ENCODE measurements at places on chromosomes 13 and 19.

DNA sequence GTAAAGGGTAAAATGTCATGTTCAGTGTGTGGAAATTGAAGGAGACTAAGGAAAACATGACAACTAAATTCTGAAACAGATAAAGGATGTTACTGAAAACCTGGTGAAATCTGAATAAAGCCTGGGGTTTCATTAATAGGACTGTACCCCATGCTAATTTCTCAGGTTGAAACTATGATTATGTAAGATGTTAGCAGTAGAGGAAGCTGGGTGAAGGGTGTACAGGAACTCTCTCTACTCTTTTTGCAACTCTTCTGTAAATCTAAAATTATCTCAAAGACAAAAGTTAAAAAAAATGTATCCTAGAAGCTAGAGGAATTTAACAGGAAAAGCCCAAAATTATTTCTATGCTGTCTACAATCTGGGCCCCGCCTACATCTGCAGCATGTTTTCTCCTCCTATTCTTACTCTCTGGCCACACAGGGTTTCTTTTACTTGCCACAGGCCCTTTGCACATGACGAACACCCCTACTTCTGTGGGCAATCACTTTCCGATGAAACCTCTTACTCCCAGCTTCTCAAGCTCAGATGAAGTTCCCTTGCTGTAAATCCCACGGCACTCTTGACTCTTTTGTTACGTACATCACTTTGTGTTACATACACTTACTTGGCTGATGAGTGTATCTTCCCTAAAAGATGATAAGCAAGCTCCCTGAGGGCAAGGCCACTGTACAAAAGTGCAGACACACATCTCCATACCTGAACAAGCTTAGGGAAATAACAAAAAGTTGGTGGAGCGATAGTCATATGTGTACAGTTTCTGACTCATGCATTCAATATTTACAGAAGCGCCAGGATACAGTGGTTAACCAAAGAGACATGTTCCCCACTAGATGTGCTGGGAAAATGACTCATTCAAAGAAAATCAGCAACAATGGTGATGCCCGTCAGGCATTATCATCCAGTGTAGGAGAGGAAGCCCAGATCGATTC, 32.6 kb downstream of the RUBCNL start:
- DNase-seq, result no peak

DNA sequence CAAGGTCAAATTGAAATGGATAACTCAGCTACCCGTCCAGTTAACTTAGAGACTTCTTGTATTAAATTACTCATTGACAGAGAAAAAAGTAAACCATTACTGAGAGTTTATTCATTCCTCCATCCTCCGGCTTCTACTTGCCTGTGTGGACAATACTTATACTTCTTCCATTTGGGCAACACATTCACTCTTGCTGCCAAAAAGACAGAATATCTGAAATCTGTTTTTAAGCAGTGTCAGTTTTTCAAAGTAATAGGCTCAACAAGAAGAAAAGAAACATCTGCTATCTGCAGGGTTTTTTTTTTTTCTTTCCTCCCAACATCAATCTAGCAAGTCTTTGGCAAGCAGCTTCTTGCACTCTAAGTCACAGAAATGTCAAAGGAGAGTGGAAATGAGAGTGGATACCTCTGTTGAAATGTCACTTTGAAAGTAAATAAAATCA, 1142.8 kb downstream of the PCDH9 start:
- no peak for DNase-seq

- peak; percentile 91 for DNase-seq
Observed at GRCh38 chr19:13150187-13150930, at the start of the genes IER2 and STX10. Gene IER2, plus strand, starts transcription at chr19:13150411. Its CDS starts 2,776 bp downstream, at chr19:13153187. Gene STX10, minus strand, starts transcription at chr19:13150375. Its CDS starts 202 bp downstream, at chr19:13150173.

DNA sequence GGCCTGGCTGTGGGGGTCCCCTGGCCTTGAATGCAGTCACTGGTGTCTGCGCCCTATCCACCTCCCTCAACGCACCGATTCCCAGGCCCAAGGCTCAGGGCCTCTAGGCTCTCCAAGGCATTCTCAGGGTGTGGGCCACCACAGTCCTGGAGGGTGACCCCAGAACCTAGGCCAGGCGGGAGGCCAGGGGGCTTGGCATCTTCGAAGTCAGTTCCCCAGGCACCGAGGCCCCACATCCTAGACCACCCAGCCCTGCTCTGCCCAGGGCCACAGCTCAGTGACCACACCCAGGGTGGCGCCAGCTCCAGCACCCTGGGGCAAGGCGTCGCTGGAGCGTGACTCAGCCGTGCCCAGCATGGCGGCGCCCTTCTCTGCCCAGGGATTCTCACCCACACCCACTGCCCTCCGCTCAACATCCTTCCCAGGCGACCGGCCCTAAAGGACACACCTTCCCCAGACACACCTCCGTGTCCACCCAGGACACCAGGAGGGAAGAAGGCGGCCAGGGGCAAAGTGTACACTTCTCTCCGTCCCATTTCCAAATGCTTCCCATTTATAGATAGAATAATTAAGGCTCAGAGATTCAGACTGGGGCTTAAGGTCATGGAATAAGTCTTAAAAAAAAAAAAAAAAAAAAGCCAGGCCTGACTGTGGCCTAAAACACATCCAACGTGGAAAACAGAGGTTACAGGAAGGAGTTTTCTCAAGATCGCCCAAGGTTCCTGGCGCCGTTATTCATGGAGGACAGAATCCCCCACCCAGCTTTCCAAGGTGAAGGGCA, 36.4 kb upstream of the NANOS3 start:
- no peak for DNase-seq

GRCh38 chr13:48776401-48776800, 122.7 kb downstream of the CYSLTR2 start:
- no peak for DNase-seq

DNA sequence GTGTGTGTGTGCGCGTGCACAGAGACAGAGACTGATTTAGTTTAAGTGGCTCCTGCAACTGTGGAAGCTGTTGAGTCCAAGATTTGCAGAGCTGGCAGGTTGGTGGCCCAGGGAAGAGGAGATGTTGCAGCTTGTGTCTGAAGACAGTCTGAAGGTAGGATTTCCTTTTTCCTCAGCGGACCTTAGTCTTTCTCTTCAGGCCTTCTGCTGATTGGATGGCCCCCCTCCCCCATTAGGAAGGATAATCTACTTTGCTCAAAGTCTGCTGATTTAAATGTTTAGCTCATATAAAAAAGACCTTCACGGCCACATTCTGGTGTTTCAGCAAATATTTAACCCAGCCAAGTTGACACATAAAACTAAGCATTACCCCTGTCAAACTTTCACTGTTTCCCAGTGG, 84.3 kb downstream of the SLC15A1 start:
- no peak for DNase-seq

DNA sequence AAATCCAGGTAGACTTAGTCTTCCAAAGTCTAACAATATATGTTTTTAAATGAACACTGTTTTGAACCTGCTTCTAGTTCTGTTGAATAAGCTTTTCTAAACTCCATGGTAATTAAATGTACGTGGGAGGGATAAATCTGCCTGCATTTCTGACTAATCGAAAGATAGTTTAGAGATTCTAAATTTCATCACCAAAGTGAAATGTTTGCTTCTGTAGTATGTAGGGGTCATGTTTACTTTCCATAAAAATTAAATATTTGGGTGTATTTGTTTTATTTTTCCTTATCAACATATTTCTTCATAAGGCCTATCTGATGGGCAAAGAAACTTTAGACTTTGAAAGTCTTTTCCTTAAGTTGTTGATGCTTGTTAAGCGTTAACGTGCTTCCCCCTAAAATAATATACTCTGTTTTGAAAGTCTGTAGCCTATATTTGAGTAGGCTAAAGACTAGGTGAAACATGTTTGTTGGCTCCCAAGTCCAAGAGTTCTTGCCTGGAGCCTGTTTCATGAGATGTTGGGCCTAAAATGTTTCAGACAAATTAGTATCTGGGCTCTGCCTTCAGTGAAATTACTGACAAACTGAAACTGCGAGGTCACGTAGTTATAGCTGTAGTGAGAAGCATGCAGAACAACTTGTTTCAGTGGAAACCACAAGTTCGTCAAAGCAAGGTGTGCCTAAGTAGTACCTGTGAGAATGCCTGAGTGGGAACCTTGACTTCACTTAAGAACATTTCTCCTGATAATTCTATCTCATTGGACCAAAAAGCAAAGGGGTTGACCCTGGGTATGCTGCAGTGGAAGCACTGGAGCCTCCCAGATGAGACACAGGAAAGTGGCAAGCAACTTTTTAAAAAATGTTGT, 126.2 kb downstream of the LMO7 start:
- no peak for DNase-seq

DNA sequence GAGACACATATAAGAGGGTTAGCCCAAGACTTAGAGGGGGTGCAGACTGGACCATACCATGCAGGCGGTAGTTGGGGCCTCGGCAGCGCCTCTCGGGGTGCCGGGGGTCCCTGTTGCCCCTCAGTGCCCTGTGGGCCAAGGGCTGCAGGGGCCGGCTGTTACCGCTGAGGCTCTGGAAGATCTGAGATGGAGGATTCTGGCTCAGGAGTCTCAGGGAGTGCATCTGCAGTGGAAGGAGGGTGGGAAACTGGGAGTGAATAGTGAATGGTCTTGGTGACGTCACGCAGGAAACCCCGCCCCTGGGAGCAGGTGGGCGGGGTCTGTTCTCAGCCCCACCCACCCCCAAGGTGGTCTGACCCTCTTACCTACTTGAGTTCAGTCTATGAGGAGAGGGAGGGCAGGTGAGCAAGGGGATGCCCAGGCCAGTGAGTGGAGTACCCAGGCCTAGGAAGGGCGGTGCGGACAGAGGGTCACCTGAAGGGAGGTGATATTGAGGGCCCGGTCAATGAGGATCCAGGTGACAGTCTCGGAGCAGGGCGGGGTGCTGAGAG, 1.7 kb upstream of the DBP start:
- no peak for DNase-seq

DNA sequence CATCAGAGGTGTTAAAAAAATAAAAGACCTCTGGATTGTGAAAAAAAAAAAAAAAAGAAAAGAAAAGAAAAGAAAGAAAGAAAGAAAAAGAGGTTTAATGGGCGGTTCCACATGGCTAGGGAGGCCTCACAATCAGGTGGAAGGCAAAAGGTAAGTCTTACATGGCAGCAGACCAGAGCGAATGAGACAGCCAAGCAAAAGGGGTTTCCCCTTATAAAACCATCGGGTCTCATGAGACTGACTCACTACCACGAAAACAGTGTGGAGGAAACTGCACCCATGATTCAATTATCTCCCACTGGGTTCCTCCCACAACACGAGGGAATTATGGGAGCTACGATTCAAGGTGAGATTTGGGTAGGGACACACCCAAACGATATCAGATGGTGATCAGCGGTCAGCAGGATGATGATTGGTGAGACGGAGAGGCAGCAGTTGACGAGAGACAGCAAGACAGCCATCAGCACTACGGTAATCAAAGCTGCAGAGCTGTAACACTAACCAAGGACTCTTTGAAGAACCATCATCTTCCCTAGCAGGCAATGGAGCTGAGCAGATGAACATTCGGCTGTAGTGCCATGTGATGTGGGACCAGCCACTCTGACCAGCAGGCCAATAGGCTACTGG, 3.9 kb upstream of the CD209 start:
- no peak for DNase-seq

DNA sequence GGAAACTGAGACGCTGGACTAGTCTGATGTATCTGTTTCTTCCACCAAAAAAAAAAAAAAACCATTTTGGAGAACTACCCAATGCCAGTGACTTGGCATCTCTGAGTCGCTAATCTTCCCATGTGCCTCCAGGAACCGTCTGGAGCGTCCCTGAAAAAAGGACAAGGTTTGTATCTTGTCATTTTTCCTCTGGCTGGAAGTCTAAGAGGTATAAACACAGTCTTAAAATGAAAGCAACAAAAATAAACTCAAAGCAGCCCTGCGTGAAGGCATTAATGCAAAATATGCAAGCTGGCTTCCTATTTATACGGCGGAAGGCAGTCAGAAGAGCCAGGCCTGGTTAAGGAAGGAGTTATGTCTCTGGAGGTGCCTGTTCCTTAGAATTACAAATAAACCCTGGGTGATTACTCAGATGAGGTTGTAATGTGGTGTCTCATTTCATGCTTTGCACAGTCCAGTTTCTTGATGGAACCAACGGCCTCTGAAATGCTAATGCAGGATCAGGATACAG, 20.3 kb downstream of the ACTN4 start:
- no peak for DNase-seq

DNA sequence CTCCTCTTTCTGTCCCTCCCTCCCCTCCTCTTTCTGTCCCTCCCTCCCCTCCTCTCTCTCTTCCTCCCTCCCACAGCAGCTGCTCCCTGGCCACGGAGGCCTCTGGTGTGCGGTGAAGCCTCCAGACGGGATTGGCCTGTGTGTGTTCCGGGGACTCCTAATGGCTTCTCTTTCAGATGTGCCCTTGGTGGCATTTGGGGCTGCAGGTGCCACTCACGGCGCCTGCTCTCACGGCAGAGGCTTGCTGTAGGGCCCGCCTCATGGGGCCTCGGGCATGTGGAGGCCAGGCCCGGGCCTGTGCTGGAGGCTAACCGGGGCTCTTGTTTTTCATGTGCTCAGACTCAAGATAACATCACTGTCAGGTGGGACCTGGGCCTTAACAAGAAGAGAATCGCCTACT, 20.9 kb downstream of the UPF1 start:
- DNase-seq, result no peak

- DNase-seq, result no peak
Observed at GRCh38 chr19:58117841-58118575, 20.0 kb upstream of the ZSCAN18 start.

- DNase-seq, result no peak
Observed at GRCh38 chr13:61728471-61728870, 312.8 kb upstream of the PCDH20 start.

DNA sequence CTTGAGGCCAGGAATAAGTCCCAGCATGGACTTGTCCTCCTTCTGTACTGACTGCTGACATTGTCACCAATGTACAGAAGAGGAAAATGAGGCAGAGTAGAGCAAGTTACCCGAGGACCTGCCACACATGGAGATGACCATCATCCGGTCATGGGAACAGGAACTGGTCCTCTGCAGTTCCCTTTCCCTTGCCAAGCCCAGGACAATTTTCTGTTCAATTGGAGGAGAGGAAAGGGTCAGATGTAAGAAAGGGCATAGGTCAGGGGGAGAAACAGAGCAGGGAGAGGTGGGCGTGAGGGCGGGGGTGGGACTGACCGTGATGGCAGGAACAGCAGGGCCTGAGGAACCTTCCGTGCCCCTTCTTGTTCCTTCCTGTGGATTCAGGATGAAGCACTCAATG, 18.6 kb downstream of the PHLDB3 start:
- DNase-seq, result no peak

DNA sequence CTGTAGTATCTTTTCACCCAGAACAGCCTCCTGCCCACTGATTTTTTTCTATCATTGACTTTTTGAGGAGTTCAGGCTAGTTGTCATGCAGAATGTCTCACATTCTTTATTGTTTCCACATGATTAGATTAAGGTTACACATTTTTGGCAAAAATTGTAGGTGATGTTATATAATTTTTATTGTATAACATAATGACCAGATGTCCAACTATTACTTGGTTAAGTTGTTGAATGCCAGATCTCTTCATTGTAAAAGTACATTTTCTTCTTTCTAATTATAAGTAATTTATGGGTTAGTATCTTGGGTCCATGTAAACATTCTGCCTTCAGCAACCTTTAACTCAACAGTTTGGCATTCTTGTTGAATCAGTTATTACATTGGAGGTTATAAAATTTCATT, 138.4 kb downstream of the POSTN start:
- no peak for DNase-seq
